Peyer's patch (tissue), 4 donors: ENCODE measurements at places on chromosomes 7 and 10. TPM values are rescaled to one million over a fixed set of nuclear protein-coding genes. Genes with fewer than 3 reads are reported as not detected.

DNA sequence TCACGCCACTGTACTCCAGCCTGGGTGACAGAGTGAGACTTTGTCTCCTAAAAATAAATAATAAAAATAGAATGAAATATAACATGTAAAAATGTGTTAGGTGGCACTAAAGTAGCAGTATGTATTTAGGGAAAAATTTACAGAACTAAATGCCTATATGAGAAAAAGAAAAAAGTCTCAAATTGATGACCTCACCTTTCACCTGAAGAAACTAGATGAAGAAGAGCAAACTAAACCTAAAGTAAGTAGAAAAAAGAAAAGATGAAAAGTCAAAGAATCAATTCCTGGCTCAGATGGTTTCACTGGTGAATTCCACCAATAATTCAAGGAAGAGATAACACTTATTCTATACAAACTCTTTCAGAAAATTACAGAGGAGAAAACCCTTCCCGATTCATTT, 106.5 kb upstream of the NANOS1 start:
- DNase-seq: no peak

- DNase-seq: no peak
Measured at GRCh38 chr7:132373041-132373440, 203.2 kb downstream of the PLXNA4 start.

- no peak for DNase-seq
Measured at GRCh38 chr10:78952686-78953085, 116.1 kb upstream of the ZMIZ1 start.

DNA sequence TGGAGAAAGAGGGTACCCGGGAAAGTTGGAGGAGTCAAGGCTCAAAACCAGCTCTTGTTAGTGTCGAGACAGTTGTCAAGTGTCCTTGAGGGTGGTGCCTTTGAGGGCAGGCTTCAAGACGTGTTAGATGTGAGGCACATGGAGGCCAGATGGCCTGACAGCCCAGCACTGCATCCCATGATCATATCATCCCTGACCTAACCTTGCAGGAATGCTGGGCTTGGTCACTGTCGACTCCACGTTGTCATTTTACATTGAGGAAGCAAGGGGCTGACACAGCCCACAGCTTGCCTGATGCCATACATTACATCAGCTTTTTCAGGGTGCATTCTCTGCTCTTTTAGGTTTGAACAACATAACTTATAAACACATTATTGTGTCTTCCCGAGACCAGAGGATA, 114.1 kb downstream of the ABCA13 start:
- DNase-seq: no peak

- peak; percentile 49 for DNase-seq
Measured at GRCh38 chr10:121324678-121325213, 273.5 kb downstream of the FGFR2 start.

DNA sequence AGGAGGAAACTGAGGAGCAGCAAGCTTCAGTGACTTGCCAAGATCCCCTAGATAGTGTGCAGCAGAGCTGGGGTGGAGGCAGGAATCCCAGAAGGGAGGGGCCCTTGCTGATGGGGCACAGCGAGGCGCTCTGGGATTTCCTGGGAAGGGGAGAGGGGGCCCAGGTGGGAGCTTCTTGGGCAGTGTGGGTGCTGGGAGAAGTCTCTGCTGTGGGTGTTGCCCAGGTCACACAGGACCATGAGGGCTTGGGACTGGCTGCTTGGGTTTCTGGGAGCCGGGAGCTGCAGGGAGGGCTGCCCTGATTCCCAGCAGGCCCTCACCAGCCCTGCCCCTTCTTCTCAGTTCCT, 55.2 kb downstream of the TSPAN15 start:
- DNase-seq: no peak

- DNase-seq: no peak
Measured at GRCh38 chr7:150479023-150479716, 28.7 kb downstream of the GIMAP8 start.

GRCh38 chr7:17523813-17524739, 225.6 kb downstream of the AHR start:
- DNase-seq: no peak

Gene HTR5A
- total RNA-seq: not detected

Gene GGCT
- 18.1 TPM for total RNA-seq

GRCh38 chr7:131190146-131190545, 137.5 kb upstream of the MKLN1 start:
- DNase-seq: no peak

Gene EBF3
- total RNA-seq: 1.5 TPM

GRCh38 chr7:25235471-25235870, 7.2 kb upstream of the NPVF start:
- no peak for DNase-seq

GRCh38 chr10:102460836-102461186, 9.5 kb upstream of the C10orf95 start:
- DNase-seq: no peak

DNA sequence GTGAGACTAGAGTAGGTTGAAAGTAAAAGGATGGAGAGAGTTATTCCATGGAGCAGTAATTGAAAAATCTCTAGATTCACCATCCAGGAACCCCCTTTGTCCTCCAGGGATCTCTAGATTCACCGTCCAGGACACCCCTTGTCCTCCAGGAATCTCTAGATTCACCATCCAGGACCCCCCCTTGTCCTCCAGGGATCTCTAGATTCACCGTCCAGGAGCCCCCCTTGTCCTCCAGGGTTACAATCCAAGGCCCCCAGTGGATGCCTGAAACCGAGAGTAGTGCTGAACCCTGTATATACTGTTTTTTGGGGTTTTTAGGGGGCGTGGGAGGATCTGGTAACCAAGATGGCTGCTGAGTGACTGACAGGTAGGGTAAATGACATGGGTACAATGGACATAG, 38.3 kb upstream of the PPP2R2D start:
- DNase-seq: no peak

Gene HOGA1
- not detected for total RNA-seq

Gene CALCR
- total RNA-seq: not detected

- DNase-seq: no peak
Measured at GRCh38 chr10:69348816-69349541, 67.7 kb downstream of the TACR2 start.

Gene FXYD4
- total RNA-seq: not detected

GRCh38 chr10:127299956-127300689, 103.7 kb upstream of the INSYN2A start:
- no peak for DNase-seq

DNA sequence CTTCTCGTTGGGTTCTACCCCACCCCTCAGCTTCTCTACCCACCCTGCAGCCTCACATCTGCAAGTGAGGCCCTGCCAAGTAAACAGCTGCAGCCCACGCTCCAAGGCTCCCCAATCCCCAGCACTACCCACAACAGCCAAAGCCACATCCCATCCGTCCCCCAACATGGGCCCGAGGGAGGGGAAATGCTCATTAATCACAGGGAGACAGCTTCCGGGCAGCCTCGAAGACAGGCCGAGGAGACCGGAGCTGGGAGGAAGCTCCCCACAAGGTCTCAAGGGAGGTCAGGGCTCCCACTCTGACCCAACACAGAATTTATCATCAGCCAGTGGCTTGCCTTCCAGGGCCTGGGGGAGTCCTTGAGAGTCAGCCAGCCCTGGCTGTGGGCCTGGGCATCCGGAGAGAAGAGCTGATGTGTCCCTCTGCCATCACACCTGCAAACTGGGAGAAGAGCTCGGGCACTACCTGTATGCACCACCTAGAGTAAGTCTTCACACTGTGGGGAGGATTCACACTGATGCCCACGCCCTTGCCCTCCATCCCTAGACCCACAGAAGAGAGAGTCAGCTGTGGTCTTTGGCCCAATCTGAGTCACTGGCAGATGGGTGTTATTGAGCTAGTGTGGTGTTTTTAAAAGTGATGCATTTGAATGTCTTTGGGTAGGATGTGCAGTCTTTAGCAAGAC, 115.5 kb upstream of the ZMIZ1 start:
- no peak for DNase-seq

Gene ABCB1
- 270 TPM for total RNA-seq

Gene DCLRE1A
- 6.2 TPM for total RNA-seq

Gene LRRD1
- total RNA-seq: 0.57 TPM

DNA sequence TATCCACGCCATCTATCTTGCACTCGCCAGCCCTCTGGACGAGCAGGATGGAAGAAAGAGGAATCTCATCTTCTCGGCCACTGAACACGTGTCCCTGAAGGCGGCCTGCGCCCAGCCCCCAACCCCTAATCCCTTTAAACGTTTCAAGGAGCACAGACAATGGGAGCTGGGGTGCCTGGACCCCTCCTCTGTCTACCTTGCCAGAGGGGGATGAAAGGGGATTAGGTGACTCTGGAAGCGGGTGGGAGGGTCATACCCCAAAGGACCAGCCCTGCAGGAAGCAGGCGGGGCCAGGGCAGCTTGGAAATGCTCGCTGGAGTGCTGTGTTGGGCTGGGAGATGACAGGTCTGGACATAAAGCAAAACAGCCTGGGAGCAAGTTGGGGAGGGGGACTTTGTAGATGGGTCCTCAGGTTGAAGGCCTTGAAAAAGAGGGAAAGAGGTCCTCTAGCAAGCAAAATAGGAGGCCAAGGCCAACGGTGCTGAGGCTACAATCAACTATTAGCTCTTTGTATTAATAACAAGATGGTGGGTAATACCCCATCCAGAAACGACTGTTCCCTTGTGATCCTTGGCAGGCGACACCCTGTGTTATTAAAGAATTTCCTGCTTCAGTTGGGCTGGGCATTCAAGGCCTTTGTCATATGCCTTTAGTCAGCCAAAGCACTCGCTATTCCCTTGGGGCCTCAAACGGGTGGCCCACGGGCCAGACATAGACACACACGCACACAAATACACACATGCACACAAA, 126.5 kb upstream of the UNC5B start:
- DNase-seq: no peak
